ENCODE measurements at places on chromosomes 13 and 19.
A peak's percentile ranks its signal among the peaks of the same experiment; 100 is the strongest.

GRCh38 chr19:19078801-19079200, 15.0 kb downstream of the SLC25A42 start:
- no peak for DNase-seq

DNA sequence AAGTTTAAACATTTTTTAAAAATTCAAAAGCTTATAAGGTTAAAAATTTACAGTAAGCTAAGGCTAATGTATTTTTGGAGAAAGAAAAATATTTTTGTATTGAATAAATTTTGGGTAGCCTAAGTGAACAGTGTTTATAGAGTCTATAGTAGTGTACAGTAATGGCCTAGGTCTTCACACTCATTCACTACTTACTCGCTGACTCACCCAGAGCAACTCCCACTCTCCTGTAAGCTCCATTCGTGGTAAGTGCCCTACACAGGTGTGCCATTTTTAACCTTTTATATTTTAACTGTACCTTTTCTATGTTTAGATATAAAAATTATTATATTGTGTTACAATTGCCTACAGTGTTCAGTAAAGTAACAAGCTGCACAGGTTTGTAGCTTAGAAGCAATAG, 96.6 kb upstream of the FREM2 start:
- no peak for DNase-seq

GRCh38 chr13:105979131-105980011, 556.1 kb downstream of the EFNB2 start:
- no peak for DNase-seq

DNA sequence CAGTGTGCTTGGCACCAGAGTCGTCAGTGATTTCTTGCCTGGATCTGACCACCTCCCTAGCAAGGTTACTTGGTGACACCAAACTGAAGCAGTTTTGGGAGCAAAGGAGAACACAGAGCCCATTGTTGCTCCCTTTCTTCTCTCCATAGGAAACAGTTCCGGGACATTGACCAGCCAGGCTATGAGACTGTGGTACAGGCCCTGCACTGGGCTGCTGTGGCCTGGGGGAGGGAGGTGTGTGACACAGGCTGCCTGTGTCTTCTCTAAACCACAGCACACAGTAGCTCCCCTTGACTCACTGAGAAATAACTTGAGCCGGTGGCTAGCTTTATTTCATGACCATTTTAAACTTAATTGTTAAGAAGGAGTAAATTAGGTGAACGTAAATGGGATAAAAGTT, 214.8 kb upstream of the UBL3 start:
- no peak for DNase-seq

- no peak for DNase-seq
Observed at GRCh38 chr13:43019811-43020210, 3.6 kb upstream of the DNAJC15 start.

- DNase-seq = peak; percentile 21
Observed at GRCh38 chr13:94550062-94550738, 45.8 kb downstream of the TGDS start.

GRCh38 chr19:45118106-45118505, 25.1 kb downstream of the PPP1R37 start:
- no peak for DNase-seq

DNA sequence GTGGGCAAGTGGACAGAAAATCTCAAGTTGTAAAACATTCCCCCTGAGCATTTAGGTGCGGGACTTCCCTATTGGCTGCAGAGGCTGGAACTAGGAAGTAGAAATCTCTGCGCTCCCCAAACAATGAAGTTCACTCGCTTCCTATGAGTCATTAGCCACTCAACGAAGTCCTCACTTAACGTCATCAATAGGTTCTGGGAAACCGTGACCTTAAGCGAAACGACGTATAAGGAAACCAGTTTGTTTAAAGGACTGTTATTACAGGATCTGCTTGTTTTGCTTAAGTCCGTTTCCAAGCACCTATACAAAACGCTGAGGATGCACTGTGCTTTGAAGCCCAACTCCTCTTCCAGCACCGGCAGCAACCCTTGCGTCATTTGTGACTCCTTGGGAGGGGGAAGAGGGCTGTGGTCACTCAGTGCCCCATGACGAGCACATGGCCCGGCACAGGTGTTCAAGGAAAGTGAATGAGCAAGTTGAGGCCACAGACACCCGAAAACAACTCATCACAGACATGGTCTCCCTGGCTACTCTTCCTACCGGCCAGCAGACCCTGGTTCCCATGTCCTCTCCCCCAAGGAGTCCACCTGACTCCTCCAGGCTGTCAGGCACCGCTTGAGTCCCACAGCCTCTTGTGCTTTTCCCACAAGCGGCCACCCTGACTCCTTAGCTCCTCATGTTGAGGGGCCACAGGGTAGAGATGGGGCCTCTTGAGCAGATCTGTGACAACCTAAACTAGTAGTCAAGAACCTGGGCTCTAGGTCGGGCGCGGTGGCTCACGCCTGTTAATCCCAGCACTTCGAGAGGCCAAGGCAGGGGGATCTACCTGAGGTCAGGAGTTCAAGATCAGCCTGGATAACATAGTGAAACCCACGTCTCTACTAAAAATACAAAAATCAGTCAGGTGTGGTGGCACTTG, 4.8 kb downstream of the RPS16 start:
- DNase-seq = peak; percentile 71

DNA sequence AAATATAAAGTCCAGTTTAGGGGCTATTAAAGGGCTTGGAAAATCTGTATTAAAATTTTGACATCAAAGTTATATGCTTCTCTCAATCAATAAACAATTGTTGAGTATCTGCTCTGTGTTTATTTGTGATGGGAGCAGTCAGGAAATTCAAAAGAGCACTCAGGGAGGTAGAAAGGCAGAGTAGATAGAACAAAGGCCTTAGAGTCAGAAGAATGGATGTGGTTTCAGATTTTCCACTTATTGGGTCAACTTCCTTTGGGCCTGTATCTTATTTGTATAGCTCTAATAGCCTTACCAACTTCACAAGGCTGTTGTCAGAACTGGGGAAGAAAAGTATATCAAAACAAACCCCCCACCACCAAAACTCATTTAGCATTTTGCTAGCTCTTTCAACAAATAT, 302.6 kb downstream of the SPRY2 start:
- no peak for DNase-seq

GRCh38 chr13:89784161-89784809, 1563.2 kb upstream of the MIR17HG start:
- no peak for DNase-seq

DNA sequence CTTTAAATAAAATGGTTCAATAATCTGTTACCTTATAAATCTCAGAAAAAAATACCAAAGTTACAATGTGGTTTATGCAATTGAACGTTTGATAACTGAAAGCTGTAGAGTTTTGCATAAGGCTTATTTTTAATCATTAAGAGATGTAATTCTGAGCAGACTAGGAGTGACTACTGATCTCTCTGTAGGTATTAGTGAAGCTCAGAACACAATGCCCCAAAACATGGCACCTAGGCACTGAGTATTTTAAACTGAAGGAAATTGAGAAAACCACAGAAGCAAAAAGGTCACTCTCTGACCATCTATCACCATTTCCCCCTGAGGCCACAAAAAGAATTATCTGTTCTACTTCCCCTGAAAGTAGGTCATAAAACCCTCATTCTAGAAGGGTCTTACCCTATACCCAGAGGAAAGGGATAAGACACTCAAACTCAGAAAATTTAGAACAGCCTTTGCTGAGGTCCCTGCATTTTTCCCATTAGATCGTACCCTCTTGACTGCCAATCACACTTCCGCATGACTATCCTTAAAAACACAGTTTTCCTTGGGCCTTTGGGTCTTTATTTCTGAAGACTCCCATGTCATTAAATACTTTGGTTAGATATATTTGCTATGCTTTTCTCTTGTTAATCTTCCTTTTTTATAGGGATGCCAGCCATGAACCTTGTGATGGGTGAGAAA, 158.1 kb downstream of the PCDH9 start:
- no peak for DNase-seq
